ENCODE measurements at places on chromosomes 1 and 21.

GRCh38 chr1:24388331-24388885 lies 25.2 kb downstream of the STPG1 start:
- no peak for DNase-seq

DNA sequence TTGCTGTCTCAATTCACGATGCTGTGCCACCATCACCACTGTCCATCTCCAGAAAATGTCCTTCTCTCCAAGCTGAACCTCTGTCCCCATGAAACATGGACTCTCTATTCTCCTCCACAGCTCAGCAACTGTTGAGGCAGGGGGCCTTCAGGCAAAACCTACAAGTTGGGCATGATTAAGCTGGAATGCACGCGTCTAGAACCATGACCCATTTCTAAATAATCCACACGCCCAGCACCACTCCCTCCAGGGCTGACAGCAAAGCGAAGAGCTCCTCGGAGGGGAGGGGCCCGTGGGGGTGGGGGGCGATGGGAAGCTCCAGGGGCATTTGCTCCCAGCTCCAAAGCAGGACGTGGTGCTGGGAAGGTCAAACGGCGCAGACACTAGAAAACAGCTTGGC lies 3.3 kb upstream of the HES5 start:
- DNase-seq, result no peak

GRCh38 chr1:206960676-206961386 lies 9.4 kb downstream of the FCAMR start:
- no peak for DNase-seq

- no peak for DNase-seq
These were observed 1326.0 kb downstream of the PLA2G4A start for GRCh38 chr1:188154761-188155160.

GRCh38 chr1:90386899-90387720 lies 330.0 kb downstream of the BARHL2 start:
- no peak for DNase-seq

GRCh38 chr1:94602802-94603625 lies 61.5 kb upstream of the F3 start:
- DNase-seq, result no peak

DNA sequence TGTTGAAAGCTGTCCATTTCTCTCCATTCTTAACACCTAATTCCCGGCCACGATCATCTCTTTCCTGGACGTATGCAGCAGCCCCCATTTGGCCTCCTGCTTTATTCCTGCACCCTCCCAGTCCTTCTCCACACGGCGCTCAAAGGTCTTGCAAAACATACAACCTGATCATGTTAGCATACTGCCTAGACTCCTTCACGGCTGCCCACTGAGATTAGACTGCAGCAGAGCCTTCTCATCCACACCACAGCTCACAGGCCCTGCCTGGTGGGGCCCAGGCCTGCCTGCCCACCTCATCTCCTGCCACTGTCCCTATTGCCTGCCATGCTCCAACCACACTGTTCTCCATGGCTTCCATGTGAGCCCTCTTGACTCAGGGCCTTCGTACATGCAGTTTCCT lies 2.7 kb downstream of the GOLT1A start:
- DNase-seq, result no peak

DNA sequence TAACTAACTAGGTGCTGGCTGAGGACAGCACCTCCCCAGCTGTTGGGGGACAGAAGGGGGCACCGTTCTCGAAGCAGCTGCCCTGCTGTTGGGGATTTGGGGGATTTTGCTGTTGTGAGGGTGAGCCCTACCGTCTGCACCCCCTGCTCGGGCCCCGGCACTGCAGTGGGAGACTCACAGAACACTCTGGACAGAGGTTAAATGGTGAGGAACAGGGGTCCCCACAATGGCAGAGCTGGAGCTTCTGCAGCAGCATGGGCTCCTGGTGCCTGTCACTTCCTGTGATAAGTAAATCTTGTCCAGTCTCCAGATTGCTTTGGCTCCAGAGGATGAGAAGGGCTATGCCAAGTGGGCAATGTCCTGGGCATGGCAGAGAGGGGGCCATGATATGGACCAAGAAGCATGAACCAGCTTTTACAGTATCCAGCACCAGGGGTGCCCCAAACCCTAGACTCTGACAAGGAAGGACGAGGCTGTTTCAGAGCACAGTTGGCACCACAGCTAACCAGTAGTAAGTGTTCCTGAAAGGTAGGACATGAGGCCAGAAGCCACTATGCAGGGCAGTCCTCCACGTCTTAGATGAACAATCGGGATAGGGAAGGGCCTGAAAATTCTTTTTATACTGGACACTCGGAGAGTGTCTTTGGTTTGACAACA lies 365.1 kb upstream of the VAMP3 start:
- DNase-seq, result no peak

DNA sequence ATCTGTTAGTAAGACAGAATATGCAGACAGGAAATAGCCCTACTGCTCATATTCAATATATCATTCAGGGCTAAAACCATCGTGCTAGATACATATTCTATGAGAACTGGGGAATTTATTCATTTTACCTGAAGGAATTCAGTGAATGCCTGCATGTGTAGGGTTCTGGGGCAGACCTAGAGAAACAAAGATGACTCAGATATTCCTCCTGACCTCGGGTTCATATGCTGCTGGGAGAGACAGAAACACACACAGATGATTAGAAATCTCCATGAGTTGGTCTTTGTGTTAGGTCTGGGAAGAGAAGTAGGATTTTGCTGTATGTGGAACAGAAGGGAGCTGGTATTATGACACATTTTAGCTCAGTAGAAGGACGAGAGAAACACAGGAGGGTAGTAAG lies 176.5 kb upstream of the ST6GALNAC5 start:
- DNase-seq, result no peak

- no peak for DNase-seq
These were observed 1719.5 kb downstream of the MRPL39 start for GRCh38 chr21:23887725-23888306.

- no peak for DNase-seq
These were observed 794 bp downstream of the KRTAP12-3 start for GRCh38 chr21:44658541-44658910.

DNA sequence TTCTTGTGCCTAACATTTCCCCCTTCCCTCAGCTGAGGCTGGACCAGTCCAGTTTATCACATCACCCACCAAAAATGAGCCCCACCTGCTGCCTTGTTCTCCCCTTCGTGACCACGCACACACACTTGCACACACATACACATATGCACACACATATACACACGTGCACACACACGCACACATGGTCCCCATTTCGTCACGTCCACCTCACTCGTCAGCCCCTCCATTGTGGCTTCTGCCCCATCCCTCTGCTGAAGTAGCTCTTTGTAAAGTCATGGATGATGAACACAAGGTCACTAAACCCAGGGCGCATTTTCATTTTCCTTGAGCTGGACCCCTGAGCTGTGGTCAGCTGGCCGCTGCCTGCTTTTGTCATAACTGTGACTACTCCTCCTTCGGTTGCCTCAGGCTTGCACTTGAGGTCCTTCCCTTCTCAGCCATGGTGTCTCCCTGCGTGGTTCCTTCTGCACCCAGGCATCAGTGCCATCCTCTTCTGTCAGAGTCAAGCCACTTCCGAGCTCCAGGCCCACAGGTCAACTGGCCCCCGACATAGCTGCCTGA lies 93.8 kb downstream of the SYT2 start:
- DNase-seq, result no peak

DNA sequence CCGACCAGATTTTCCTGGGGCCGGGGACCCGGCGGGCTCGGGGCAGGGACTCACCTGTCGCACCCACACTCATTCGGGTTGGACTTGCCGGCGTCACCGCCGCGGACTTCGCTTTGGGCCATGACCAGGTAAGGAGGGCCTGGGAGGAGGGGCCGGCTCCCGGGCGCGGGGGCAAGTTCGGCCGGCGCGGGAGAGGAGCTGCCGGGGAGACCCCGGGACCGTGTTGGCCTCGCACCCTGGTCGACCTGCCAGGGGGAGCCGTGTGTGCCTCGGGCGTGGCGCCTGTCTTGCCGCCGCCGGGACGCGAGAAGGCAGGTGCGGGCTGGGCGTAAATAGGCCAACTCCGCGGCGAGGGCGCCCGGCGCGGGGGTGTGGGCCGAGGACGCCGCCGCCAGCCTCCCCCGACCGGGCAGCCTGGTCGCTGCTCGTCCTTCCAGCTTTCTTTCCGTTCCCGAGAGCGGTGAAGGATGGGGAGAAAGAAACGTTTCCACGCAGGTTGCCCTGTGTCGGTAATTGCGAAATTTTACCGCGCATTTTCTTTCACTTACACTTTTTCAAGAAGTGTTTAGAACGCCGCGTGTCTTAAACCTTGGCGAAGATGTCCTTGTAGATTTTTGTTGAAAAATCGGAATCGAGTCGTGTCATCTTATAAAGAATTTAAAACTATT lies 558 bp downstream of the USP1 start:
- DNase-seq, result no peak

DNA sequence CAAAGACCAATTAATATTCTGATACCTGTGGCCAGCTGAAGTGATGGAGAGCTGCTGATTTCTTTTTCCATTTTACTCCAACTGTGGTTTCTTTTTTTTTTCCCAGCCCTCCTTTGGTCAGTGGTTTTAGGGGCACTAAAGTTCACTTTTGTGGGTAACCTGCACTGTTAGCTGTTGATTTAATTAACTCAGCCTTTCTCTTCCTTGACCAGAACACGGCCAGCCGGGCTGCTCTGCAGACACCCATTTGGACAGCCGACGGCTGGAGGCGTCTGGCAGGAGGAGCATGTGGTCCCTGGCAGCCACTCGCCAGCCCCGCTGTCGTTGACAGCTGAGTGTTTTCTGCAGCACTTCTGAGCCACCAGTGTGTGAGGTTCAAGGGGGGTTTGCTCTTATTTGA lies 136.2 kb upstream of the RUNX3 start:
- no peak for DNase-seq

DNA sequence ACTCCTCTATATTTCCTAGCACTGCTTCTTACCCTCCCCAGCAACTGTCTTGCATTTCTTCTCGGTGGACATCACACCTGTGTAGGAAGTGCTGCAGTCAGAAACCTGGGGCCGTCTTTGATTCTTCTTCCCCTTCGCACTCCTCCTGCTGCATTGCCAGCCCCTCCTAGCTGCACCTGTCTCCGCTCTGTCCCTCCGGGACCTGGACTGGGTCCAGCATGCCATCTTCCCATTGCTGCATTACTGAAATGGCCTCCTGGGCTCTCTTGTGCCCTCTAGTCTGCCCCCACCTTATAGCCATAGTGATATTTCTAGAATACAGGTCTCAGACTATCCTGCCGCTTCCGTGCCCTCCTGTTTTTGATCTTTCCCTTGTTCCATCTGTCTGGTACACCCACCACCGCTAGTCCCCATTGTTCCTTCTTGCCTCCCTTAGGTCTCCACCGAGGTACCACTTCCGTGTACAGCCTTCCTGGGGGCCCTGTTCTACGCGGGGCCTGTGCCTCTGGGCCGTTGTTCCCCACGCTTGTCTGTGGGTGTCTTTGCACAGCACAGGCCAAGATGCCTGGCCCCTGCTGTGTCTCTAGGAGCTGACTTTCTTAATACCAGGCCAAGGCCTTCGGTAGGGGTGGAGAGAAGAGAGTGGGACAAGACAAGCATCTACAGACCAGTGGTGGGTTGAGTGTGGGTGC lies 107.6 kb downstream of the GALNT2 start:
- no peak for DNase-seq

DNA sequence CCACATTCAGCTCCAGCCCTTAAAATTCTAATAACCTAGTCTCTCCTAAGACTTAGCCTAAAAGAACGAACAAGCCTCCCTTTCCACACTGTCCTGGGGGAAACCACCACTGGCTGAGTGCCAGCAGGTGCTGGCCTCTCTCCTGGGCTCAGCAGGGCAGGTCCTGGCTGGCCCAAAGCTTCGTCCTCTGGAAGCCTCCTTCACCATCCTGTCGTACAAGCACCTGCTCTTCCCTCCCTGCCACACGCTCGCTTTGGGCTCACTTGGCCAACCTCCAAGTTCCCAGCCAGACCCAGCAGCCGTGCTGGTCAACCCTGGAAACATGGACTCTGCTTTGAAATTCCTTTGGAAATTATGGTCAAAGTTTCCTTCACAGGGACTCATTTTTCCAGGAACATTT lies 58.2 kb upstream of the SLC25A33 start:
- no peak for DNase-seq
